ENCODE measurements at places on chromosomes 12 and 14.

DNA sequence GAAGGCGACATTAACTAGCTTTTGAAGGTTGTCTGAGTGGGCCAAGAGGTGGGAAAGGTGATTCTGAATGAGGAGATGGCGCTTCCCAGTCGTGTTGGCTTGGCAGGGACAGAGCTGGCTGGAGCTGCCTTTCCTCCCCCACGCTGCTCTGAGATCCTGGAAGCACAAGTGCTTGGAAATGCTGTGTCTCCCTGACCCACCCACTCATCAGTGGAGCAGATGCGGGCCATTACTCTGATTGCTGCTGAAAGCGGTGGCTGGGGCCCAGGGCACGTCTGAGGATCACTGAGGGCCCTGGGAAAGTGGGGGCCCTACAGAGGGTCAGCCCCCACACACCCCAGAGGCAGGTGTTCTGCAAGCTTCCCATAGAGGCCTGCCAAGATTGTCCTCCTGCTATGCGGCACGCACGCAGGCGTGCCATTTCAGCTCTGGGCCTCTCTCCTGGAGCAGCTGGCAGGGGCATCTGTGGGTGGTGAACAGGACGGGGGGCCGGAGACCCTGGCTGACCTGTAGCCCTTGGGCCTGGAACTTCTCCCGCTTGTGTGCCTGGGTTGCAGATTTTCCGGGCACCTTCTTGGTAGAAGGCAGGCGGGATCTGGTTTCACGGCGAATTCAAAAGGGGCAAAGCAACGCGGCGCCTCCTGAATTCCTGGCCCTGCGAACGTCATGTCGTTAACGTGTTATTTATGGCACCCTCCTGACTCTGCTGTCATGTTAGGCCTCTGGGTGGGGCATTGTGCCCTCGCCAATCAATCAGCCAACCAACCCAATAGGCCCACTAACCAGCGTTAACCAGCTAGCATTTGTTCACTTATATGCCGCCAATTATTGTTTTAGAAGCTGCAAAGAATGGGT is 133.8 kb upstream of the TBX3 start:
- DNase-seq = no peak

GRCh38 chr12:92929983-92930382 is 888 bp upstream of the EEA1 start:
- no peak for DNase-seq

DNA sequence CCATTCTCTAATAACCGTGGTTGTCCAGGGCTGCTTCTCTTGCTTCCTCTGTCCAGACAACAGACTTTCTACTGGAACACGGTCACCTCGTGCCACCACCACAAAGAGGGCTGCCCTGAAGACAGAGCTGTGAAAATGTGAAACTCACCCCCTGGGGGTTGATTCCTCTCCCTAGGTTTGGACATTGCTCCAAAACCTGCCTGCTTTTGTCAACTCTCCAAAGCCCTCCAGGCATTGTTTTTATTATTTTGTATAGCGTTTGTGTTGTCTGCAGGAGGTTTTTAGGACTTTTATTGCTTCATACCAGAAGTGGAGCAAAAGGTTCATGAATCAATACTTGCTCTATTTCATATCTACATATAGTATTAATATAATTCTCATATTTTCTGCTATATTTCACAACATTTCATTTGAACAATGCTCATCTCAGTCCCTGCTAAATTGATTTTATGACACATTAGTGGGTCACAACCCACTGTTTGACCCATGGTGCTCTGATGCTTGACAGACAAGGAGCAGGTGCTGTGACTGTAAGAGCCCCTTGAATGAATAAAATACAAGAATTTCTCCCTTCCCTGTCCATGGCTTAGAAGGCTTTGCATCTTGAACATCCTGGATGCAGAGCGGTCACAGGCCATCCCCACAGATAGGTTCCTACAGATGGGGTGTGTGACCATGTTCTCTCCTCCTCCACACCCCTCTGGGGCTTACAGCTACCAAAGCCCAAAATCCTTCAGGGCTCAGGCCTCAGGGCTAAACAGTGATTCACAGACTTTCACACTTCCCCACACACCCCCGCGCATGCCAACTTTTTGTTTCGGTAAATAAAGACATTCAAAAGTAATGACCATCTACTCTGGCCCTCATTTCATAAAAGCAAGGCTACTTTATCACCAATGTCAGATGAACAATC is 20.6 kb upstream of the EML1 start:
- DNase-seq = no peak

GRCh38 chr12:109995686-109996482 is at the start of gene GIT2:
TSS of gene GIT2 (minus strand) at chr12:109996368. CDS start at chr12:109996224, 144 bp downstream.
- DNase-seq = peak; percentile 91

DNA sequence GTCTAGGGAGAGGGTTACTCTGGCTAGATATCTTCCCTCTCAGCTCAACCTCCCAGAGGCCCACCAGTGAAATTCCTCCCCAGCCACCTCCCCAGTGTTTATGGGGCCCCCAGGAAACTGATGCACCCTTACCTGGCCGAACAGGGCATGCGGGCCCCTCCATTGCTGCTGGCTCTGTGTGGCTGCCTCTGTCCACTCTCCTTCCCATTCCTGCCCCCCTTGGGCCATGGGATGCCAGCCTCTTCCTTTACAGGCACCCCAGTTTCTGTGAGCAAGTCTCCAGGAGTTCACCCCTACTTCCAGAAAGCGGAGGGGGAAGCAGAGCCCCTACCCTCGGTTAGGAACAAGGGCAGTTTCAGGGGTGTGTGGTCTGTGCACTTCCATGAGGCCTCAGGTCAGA is 19.4 kb upstream of the ZDHHC22 start:
- no peak for DNase-seq

GRCh38 chr12:82174936-82175335 is 183.3 kb downstream of the CCDC59 start:
- DNase-seq = no peak

- peak; percentile 88 for DNase-seq
These were observed 150.2 kb downstream of the TMEM132D start for GRCh38 chr12:129753586-129753985.

DNA sequence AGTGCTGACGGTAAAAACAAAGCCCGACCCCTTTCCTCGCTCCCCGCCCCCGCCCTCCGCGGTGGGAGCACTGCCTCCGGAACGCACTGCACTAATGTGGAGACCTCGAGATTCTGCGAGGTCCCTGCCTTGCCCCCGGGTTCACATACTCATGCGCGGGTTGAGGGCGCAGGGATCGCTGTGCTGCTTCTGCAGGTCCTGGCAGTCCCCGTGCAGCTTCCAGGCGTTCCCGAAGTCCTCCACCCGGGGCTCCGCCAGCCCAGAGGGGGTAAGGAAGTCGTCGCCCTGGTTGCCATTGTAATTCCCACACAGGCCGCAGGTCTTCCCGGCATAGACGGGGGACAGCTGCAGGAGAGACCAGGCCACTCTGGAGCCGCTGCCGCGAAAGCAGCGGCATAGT is 66.8 kb downstream of the VWF start:
- no peak for DNase-seq

DNA sequence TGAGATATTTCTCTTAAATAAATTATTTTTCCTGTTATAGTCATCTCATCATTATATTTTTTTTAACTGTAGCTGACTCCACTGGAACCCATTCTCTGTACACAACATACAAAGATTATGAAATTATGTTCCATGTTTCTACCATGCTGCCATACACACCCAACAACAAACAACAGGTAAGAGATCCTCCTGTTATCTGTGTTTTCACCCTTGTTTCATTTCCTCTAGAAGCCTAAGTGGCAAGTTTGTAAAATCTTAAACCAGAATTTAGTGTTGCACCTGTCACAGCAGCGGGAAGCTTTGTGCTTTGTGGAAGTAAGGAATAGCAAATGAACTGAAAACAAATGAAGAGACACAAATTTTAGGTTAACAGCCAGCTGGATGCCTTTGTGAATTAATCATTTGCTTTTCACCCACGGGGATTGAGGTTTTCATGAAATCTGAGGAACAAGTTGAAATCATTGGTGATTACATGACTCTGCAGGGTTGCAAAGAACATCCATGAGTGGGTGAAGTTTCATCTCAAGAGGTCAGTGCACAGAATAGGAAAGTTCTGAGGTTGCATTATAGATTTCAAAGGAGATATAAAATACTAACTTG is 273.9 kb upstream of the RGS6 start:
- DNase-seq = no peak

- no peak for DNase-seq
These were observed 9.1 kb downstream of the HEATR5A start for GRCh38 chr14:31411218-31411727.

DNA sequence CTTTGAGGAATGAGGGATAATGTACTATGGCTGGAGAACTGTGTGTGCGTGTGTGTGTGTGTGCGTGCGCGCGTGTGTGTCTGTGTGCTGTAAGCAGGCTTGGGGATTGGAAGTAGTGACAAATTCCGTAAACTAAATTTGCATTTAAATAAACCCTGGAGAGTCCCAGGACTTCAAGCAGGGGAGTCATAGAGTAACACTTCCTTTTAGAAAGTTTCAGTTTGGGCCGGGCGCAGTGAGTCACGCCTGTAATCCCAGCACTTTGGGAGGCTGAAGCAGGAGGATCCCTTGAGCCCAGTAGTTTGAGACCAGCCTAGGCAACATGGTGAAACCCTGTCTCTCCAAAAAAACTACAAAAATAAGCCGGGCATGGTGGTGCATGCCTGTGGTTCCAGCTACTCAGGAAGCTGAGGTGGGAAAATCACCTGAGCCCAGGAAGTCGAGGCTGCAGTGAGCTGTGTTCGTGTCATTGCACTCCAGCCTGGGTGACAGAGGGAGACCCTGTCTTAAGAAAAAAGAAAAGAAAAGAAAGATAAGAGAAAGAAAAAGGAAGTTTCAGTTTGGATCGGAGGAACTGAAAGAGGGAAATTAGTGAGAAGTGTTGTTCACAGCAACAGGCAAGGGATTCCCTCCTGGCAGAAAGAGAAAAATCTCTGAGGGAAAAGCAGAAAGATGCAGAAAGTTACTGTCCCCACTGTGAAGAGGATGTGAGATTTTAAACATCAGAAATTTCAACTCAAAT is 222.7 kb upstream of the SOX5 start:
- DNase-seq = no peak

DNA sequence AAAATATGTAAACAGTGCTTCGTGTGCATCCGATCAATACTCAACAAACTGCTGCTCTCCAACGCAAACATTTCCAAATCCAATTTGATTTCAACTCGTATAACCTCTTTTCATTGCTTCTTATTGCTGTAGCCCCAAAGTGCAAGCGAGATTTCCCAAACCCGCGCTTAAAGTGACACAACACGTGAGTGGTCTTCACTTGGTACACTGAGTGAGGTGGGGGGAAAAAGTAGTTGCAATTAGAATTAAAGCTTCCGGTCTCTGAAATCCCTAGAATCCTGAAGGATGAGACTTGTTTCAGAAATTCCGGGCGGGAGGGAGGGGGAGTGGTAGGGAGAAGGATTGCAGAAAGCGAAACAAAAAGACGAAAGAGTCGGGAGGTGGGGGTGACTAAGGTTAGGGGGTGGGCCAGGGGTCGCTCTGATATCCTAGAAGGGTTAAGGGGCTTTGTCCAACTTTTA is 387.5 kb downstream of the BCAT1 start:
- peak; percentile 17 for DNase-seq

DNA sequence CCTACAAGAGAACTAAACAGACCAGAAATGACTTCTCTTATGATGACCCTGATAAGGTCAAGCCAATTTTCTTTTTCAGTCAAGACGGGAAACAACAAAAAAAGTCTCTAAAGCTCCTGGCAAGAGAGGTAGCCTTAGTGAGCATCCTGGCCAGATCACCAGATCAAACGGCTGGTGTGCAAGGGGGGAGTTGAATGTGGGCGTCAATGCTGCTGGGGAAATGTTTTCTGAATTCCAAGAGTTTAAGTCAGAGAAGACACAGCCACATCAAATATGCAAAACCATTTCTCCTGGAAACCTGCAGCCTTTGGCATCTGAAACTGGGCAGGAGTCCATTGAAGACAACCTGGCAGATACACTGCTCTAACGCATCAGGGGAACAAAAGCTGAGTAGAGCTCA is 16.0 kb upstream of the SELPLG start:
- peak; percentile 92 for DNase-seq

DNA sequence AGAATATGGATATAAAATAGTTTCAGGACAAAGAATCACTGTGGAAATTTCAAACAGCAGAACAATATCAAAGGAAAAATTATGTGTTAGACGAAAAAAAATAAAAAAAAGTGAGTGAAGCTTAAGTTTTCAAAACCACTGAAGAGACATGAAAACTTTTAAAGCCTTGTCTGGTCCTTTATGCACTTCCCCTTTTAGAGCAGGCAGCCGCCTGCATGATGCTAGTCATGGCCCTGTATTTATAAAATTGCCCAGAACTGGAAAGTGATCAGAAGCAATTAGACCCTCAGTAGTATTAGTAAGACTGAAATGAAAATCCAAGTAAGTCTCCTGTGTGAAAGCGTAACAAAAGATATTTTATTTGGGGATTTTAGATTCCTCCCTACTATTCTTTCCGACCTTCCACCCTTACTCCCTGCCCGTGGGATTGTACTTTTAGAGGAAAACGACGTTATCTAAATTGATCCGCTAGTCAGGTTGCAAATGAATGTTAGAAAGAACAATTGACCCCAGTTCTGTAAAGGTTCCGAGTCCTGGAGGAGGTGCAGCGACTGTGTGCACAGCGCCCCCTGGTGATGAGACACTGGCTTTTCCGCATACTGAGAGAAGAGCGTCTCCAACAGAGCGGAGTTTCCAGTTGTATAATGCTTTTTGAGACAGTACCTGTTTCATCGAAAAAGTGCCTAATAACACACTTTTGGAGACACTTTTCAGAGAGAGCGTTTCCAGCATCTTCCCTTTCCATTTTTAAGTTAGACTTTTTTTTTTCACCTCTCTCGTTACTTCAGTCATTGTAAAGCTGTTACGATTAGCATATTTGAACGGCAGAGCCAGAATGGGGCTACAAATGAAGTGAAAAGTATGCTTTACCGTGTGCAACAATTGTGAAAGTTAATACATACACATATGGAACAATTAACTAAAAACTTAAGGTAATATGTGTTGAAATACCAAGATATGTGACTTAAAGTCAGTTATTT is 12.4 kb downstream of the MGST1 start:
- DNase-seq = peak; percentile 42

GRCh38 chr14:72962829-72963312 is 36.6 kb downstream of the DCAF4 start:
- peak; percentile 95 for DNase-seq

- DNase-seq = no peak
These were observed 17.9 kb upstream of the COL2A1 start for GRCh38 chr12:48022180-48022521.

GRCh38 chr12:68749443-68749842 is 3.5 kb downstream of the SLC35E3 start:
- DNase-seq = no peak

GRCh38 chr12:2299206-2299605 is 246.4 kb downstream of the CACNA1C start:
- DNase-seq = peak; percentile 10

- no peak for DNase-seq
These were observed 388.6 kb downstream of the CCDC91 start for GRCh38 chr12:28578833-28579252.

DNA sequence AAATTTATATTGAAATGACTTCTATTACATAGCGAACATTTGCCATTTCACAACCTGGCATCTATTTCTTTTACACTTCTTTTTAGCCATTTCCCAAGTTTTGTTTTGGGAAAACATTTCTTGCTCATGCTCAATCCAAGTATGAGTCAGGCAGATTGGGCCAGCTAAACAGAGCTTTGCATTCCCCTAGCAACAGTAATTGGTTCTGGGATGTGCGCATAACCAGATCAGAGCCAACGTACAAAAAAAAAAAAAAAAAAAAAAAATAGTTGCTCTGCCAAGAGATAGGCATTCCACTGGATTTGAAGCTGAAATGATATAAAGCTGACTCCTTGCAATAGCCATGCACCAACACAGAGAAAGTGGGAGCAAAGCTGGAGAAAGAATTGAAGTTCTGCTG is 37.5 kb downstream of the PLCZ1 start:
- no peak for DNase-seq

All from HT1080 (cell line).